Epithelial cell of prostate (primary cell): ENCODE measurements at places on chromosomes 2 and 18.

DNA sequence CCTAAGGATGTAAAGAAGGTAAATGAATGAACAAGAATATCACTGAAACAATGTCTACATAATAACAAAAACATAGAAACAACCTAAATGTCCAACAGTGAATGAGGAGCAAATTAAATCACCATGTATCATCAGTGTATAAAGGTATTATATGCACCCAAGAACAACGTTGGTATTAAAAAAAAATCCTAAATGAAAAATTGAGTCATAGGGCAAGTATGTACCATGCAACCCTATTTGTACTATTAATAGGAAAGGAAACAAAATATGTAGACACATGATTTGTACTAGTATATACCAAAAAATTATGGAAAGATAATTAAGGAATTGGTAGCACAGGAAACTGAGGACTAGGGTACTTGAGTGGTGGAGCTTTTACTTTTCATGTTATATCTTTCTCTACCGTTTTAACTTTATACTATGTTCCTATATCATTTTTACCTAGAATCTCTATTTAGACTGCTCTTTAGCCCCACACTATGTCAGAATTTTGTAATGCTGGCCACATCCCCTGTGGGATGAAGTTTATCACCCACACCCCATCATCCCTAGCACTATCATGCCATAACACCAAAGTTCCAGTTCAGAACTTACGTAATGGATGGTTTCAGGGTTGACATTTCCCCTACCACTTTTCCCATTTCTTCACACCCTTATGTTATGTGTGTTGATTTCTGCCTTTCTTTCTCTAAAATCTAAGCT is 25.6 kb downstream of the IKZF2 start:
- DNase-seq, result no peak

DNA sequence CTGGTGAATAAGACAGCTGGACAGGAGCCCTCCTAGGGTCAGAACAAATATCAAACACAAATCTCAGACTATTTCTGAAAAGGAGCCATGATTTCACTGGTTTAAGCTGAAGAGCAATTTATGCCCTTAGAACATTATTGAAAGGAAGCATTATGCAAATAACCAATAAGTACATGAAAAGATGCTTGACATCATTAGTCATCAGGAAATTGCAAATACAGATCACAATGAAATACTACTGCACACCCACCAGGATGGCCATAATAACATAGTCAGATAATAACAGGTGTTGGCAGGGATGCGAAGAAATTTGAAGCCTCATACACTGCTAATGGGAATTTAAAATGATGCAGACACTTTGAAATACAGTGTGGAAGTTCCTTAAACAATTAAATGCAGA is 176.4 kb upstream of the RAB6C start:
- no peak for DNase-seq

- DNase-seq, result no peak
Measured at GRCh38 chr2:236165842-236166795, 2.1 kb downstream of the GBX2 start.

DNA sequence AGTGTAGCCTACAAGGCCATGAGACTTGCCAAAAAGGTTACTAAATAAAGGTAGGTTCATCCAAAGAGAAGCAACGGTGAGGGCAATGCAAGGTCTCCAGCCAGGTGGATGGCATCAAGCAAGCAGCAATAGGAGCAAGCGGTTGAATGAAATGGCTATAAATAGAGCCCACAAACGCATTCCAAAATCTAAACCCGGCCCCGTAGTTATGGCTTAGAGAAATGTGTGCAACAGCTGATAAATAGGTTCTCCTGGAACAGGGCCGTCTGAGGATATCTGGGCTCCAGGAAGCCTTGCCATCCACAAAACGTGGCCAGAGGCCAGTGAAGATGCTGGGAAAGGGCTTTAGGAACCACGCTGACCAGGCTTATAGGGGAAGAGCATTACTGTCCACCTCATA is 146.1 kb upstream of the PID1 start:
- DNase-seq, result no peak

DNA sequence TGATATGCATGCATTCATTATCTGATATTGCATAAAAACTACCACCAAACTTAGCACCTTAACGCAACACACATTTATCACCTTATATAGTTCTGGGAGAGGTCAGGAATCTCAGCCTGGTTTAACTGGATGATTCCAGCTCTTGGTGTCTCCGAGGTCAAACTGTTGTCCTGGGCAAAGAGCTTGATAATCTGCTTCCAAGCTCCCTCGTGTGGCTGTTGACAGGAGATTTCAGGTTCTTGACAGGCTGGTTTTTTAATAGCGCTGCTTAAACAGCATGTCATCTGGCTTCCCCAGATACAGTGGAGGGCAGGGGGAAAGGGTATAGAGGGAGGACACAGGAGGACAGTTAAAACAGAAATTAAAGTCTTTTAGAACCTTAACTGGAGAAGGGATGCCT is 785.0 kb downstream of the CNTNAP5 start:
- no peak for DNase-seq

- no peak for DNase-seq
Measured at GRCh38 chr2:88885275-88885674, 193.8 kb downstream of the RPIA start.

DNA sequence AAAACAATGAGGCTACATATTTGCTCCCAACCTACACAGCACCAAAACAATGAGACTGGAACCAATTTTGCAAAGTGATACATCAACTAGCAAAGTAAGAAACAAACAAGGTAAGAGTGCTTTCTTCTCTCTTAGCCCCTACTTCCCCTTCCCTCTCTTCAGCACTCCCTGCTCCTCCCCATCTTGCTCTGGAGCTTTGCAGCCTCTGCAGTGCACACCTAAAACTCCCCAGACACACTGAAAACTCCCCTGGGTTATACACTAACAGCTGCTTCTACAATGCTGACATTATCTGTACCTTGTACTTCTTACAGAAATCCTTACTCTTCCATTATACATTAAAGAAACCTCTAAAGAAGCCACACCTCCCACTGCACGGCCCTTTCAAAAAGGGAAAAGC is 93.7 kb downstream of the RBMS1 start:
- DNase-seq, result no peak

GRCh38 chr2:25228848-25229278 is 60.5 kb upstream of the POMC start:
- DNase-seq, result no peak

- no peak for DNase-seq
Measured at GRCh38 chr2:58006256-58006951, 40.2 kb upstream of the VRK2 start.

GRCh38 chr2:64312622-64313397 is 141.2 kb upstream of the LGALSL start:
- DNase-seq, result no peak

- DNase-seq, result no peak
Measured at GRCh38 chr18:58538604-58539386, 90.1 kb downstream of the ALPK2 start.

- DNase-seq, result no peak
Measured at GRCh38 chr2:10559634-10560224, 111.6 kb upstream of the ODC1 start.

DNA sequence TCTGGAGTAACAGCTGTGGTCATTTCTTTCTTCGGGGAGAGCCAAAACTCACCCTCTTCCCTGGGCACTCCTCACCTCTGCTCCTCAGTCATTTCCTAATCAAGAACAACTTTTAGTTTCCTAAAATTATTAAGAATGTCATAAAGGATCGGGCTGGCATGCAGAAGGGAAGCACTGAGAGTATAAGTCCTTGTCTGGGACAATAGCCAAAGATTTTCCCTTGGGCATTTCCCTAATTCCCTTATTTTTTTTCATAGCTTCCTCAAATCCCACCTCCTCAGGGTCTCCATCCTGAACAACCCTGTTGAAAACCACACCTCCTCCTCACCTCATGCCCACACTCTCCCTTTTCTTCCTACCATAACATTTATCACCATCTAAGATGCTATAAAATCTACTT is 115.0 kb downstream of the MREG start:
- no peak for DNase-seq
